ENCODE measurements at places on chromosomes 3 and 15.

DNA sequence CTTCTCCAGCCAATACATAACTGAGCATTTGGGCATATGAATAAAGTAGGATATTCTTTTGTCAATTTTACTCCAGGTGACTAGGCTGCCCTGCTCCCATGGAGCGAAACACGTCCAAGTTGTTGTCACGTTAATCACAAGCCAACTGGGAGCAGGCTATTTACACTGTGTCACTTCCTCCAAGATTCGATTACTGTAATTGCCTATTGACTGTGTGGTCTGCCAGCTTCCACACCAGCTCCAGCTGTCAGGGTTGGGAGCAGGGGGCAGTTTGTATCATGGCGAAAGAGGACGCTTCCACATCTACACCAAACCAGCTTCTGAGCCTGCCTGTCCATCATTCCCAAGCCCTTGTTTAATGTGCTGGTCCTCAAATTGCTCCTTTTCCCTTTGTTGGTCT, 89.2 kb upstream of the RORA start:
- no peak for DNase-seq

- DNase-seq, result no peak
Observed at GRCh38 chr15:52652286-52652685, 26.9 kb downstream of the ATOSA start.

DNA sequence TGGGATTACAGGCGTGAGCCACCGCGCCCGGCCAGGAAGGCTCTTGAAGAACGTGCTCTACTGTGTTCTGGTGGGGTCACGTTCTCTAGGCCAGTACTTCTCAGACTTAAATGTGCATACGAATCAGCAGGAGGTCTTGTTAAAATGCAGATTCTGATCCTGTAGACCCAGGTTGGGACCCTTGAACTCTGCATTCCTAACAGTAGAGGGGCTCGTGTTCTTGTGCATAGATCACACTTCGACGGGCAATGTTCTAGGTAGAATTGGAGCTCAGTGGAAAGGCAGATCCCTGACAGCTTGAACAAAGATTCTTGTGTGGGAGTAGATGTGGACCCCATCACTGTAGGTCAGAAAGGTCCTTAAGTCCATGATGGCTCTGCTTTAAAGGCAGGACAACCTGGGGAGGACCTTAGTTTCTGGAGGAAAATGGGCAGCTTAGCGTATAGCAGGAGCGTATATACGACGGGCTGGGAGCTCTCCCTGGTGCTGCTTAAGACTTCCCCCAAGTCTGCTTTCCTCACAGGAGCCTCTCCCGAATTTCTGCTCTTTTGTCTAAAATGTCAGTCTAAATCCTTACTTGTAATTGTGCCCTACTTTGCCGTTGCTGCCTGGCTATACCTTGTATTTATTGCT, 16.9 kb upstream of the FAM81A start:
- DNase-seq, result no peak

DNA sequence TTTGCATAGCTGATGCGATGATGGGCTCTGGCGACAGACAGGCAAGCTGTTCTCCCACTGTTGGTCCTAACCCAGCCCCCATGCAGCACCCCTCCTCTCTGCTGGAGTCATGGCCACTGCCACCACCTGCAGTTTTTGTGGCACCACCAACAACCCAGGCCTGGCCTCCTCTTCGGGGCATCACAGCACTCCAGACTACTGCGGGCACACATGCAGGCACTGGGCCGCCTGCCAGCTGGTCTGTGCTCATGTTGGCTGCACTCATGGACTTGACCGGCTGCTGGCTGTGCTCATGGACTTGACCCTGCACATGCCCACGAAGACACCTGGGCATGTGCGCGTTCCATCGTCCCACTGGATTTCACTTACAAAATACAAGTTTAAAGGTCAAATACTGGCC, 130.9 kb upstream of the TMEM108 start:
- DNase-seq, result no peak

DNA sequence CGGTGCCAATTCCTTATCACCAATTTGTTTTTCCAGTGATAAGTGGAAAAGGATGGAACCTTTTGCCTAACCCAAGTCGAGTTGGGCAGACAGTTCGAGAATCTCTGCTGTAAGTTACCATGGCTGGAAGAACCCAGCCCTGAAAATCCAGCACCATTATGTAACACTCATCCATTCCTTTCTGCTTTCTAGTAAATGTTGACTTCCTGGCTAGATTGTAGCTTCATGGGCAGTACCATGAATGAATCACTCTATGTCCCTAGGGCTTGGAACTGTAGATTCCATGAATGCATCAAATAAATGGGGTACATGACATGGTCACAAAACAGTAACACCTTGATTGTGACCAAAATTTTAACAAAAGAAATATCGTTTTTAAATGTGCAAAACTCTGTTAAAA, 14.0 kb downstream of the CHCHD4 start:
- no peak for DNase-seq

DNA sequence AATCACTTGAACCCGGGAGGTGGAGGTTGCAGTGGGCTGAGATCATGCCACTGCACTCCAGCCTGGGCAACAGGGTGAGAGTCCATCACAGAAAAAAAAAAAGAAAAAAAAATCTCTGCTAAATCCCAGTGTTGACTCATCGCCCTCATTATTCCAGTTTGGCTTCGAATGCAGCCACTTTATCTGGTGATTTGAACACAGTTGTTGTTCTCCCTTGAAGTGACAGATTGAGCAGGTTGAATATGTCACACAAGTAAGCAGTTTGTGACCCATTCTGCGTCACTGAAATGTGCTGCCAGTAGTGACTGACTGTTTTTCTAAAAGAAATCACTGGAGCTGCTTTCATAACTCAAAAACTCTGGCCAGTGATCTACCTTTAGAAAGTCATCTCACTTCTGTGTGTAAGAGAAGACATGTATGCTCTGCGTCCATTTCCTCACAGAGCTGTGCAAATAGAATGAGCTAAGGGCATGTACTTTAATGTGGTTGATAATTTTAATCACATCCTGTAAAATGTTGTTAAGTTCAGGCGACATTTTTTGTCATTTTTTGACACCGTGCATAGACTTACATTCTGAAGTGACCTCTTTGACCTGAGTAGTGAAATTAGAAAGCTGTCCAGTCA, 12.5 kb downstream of the DOCK3 start:
- no peak for DNase-seq

GRCh38 chr3:49466085-49466484, 4.0 kb upstream of the DAG1 start:
- DNase-seq, result no peak

DNA sequence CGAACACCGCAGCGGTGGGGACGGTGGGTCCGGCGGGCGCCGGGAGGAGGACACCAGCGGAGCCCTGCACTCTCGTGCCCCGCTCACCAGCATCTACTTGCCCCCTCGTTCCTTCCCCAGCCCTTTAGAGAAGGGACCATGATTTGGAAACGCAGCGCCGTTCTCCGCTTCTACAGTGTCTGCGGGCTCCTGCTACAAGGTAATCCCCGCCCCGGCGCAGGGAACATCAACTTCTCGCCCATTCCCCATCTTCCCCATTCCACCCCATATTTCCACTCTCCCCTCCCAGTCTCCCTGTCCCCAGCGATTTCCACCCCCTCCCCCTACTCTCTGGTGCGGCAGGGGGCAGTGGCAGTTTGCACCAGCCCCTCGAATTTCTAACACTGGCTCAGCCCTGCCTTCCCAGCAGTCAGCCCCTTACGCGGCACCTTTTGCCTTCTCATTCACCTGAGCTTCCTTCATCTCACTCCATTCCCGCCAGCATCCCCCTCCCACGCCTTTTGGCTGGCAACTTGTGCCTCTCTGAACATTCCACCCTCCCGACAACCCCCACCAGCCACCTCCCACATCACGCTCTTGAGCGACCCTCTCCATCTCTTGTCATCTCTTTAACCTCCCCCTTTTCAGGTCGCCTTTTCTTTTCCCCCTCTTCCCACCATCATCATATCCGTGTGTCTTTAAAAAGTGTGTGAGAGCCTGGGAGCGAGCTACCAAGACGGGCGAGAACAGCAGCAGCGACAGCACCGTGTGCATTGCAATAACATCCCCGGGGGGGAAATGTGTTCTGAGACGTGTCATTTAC, 882 bp downstream of the CADM2 start:
- no peak for DNase-seq

- no peak for DNase-seq
Observed at GRCh38 chr15:36371509-36371908, 207.9 kb upstream of the CDIN1 start.

DNA sequence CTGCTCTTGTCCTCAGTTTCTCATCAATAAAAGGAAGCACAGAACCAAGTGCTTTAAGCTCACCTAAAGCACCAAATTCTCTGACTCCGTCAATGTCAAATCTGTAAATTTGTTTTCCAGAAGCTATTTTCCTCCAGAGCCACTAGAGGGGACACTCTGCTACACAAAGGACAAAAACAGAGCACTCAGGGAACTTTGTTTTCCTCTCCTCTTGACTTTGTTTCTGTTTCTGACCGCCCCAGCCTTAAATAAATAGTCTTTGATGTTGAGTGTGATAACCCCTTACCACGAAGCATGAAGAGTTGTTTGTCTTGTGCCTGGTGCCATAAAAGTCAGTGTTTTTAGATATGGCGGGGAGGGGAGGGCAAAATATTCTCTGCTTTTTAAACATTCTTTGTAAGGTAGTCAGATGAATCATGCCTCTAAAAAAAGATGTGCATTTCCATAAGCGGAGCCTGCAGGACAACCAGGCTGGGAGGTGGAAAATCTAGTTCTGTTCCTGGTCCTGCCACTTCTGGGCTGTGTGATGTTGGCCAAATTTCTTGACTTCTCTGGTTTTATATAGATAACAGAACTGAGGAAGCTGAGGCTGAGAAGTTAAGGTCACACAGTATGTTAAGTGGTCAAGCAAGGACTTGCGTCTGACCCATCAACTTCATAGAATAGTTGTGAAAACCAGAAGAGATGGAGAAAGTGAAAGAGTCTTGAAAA, 7.3 kb upstream of the ZBTB38 start:
- no peak for DNase-seq

- no peak for DNase-seq
Observed at GRCh38 chr3:72131899-72132298, 347.0 kb upstream of the PROK2 start.

- no peak for DNase-seq
Observed at GRCh38 chr3:115363071-115363470, 216.0 kb upstream of the ZBTB20 start.

GRCh38 chr3:23740517-23740965, 65.2 kb upstream of the UBE2E1 start:
- no peak for DNase-seq

- no peak for DNase-seq
Observed at GRCh38 chr3:103169289-103169688, 734.5 kb downstream of the ZPLD1 start.

- no peak for DNase-seq
Observed at GRCh38 chr3:99803297-99803696, 14.4 kb upstream of the CMSS1 start.

GRCh38 chr15:100592898-100593297, 9.1 kb downstream of the LINS1 start:
- DNase-seq, result no peak

GRCh38 chr3:67198374-67198773, 200.3 kb downstream of the KBTBD8 start:
- DNase-seq, result no peak

- no peak for DNase-seq
Observed at GRCh38 chr3:101810022-101810418, 31.0 kb downstream of the NXPE3 start.

DNA sequence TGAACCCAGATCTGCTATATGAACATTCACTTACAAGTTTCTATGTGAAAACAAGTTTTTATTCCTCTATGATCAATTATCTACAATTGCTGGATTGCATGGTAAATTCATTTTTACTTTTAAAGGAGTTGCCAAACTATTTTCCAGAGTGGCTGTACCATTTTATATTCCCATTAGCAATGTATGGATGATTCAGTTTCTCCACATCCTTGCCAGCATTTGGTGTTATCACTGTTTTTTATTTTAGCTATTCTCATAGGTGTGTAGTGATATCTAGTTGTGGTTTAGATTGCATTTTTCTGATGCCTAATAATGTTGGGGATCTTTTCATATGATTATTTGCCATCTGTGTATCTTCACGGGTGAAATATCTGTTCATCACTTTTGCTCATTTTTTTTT, 78.3 kb downstream of the APBA2 start:
- no peak for DNase-seq

GRCh38 chr15:45234562-45235235, 17.3 kb upstream of the SLC28A2 start:
- no peak for DNase-seq

- no peak for DNase-seq
Observed at GRCh38 chr3:30682434-30683155, 76.2 kb downstream of the TGFBR2 start.

DNA sequence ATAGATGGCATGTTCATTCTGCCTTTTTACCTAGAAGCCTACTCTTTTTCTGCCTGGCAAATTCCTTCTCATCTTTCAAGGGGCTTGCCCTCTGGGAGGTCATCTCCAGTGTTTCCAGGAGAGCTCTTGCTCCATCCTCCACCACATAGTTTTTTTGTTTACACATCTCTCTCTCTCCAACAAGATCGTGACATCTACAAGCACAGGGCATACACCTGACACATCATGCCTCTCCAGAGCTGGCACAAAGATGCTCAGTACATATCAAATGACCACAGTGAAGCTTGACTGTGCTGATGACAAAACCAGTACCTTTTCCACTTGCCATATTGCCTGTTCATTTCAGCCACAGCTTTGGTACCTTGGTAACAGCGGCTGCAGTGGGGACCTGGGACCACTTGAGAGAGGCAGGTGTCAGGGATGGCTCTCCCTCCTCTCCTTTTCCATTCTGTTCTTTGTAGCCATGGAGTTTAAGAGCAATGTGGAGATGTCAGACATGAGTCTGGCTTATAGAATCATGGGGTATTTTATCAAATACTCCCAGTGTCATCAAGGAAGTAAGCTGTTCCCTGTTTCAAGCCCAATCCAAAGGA, 15.4 kb downstream of the ALPK3 start:
- no peak for DNase-seq

GRCh38 chr3:105823149-105823867, 45.5 kb downstream of the CBLB start:
- DNase-seq, result no peak

DNA sequence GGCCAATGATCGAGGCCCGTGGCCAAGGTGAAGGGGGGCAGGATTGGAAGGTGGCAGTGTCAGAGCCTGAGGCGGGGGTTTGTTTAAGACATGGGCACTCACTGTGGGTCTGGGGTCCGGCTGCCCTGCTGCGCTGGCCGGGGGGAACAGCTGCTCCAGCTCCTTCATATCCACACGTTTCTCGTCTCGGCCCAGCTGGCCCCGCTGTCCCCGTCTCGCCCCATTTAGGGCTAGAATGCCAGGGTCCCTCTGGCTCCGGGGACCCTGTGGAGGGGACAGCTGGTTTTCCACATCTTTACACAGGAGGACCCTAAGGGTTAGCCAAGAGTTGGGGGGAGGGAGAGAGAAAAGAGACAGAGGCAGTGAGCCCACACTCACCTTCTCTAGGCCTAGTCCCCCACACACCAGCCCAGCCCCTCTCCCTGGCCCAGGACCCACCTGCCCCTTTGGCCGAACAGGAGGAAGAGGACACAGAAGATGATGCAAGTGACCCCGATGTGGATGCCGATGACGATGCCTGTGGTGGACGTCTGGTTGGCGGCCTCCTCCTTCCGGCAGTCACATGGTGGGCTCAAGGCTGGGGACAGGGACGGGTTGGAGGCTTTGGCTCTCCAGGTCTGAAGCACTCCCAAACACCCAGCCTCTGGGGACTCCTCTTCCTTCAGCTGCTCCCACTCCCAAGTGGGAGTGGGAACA, 25.0 kb downstream of the RNU5B-1 start:
- DNase-seq, result no peak

All from stimulated activated CD4-positive, alpha-beta T cell treated with anti-CD3 and anti-CD28 coated beads, TNF-alpha, amount 100 ng/mL, for 1 hour (primary cell).